ENCODE measurements at places on chromosomes 13 and 19.

GRCh38 chr19:41897181-41897580 is 14.2 kb downstream of the ARHGEF1 start:
- DNase-seq: no peak

DNA sequence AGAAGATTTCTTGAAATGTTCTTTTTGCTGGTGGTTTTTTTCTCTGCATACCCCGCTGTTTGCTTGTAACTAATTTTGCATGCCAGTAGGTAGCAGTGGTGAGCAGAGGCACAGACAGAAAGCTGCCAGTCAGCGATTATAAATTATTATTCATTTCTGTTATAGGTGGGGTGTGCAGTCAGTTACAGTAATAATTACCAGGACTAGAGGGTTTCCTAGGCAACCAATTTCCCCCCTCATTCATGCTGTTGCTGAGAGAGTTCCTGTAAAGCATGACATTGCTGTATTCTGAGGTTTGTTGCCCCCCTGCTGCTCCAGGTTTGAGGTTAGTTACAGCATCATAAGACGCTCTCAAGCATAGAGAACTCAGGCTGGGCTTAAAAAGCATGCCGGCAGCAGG is 104.5 kb downstream of the URI1 start:
- DNase-seq: peak; percentile 45

- DNase-seq: no peak
Observed at GRCh38 chr13:99080131-99080530, 102.3 kb upstream of the DOCK9 start.

GRCh38 chr19:46762245-46762890 is 16.1 kb upstream of the STRN4 start:
- DNase-seq: no peak

DNA sequence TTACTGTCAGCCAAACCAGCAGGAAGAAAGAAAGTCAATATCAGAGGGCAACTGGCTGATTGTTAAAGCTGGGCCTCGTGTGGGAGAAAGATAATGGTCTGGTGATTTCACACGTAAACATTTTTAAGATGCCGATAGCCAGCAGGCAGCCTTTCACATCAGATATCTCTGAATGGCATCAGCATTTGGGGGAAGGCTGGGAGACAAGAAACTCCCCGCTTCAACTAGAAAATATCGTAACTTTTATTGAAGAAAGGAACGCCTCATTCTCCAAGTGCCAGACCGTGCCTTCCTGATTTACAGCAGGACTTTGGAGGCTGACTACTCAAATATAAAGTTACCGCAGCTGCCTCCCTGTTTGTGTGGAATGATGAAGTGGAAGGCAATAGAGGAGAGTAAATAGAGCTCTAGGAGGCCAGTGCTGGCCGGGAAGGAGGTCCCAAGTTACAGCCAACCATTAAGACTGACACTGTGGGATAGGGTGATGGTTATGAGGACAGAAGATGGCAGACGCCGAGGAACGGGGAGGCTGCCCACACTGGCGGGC is 284.3 kb upstream of the MAB21L1 start:
- no peak for DNase-seq

GRCh38 chr19:30309905-30310601 is 62.1 kb upstream of the ZNF536 start:
- DNase-seq: no peak

GRCh38 chr13:51832471-51833152 is 12.4 kb downstream of the TMEM272 start:
- DNase-seq: peak; percentile 62

GRCh38 chr13:46640843-46641242 is 87.9 kb downstream of the LRCH1 start:
- DNase-seq: no peak

- no peak for DNase-seq
Observed at GRCh38 chr19:1863328-1863637, at the start of gene KLF16. KLF16 (minus strand) TSS chr19:1863579; CDS start chr19:1863497, 82 bp downstream.

DNA sequence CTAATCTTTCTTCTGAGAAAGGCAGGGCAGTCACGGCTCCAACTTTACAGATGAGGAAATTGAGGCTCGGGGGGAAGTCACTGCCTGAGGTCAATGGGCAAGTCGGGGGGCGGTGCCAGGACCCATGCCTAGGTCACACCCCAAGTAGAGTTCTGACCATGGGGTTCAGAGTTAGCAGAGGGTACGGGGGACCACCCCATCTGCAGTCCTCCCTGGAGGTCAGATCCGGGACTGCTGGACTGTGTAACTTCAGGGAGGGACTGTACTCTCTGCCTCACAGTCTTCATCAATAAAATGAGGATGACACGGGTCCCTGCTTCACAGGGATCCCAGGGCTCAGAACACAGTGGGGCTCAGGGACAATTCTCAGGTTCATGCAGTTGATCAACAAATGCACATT is 7.7 kb downstream of the SLC5A5 start:
- DNase-seq: no peak

GRCh38 chr19:54473071-54473891 is at the start of gene CDC42EP5:
CDC42EP5 (minus strand) TSS chr19:54473296; CDS start chr19:54465547, 7,749 bp downstream.
- no peak for DNase-seq

GRCh38 chr19:32580353-32580900 is 563 bp upstream of the PDCD5 start:
- no peak for DNase-seq

DNA sequence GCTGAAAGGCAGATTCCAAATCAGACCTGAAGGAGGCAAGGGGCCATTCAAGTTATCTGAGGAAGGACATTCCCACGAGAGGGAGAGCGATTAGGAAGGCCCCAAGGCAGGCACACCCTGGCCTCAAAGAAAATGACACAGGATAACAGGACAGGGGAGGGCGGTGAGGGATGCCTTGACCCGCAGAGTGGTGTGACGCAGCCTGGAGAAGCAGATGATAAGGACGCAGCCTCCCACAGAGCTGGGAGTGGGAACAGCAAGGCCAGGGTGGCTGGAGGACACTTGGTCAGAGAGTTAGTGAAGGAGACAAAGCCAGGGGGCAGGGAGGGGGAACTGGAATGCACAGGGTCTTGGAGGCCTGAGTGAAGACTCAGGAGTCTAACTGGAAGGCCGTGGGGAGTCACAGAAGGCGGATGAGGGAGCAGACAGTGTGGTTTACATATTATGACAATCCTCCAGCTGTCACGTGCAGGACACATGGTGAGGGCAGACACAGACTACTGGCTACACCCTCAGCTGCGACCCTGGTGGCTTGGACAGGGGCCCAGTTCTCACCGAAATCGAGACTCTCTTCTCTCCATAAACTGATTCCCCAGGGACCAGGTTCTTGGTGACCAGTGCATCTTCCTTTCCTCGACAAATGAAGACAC is 5.8 kb upstream of the DYRK1B start:
- DNase-seq: no peak

DNA sequence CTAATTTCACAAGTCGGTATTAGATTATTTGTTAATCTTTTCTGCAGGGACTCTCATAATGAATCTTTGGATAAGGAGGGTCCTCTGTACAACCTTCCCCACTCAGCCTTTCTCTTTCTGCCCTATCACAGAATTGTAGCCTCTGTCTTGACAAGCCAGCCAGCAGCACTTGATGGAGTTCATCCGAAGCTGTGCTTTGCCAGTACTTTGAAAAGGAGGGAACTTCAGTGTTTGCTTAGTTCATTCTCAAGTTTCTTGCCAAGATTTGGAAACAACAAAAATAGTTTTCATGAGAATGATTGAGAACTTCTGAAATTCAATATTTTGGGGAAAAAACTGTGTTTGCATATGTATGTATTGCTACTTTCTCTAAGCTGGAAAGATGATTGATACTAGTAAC is 69.3 kb upstream of the HMGB1 start:
- no peak for DNase-seq

DNA sequence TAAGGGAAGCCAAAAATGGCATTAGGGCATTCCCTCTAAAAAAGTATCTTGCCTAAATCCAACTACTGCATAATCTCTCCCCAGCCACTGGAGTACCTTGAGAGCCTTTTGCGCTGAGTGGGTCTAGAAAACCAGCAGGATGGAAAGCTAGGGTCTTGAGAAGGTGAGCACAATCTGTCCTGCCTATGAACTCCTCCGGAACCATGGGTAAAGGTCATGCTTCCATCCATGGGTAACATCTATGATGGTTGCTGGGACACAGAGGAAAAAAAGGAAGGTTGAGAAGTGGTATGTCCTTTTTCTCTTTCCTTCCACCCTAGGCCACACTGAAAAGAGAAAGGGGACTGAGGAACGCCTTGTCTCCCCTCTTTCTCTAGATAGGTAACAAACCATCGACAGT is 52.4 kb downstream of the ZNF676 start:
- no peak for DNase-seq

- peak; percentile 88 for DNase-seq
Observed at GRCh38 chr19:42420055-42420544, 7.1 kb downstream of the LIPE start.

GRCh38 chr13:27192973-27193372 is 21.4 kb upstream of the USP12 start:
- no peak for DNase-seq

- no peak for DNase-seq
Observed at GRCh38 chr13:99312493-99312883, 5.3 kb upstream of the GPR183 start.

DNA sequence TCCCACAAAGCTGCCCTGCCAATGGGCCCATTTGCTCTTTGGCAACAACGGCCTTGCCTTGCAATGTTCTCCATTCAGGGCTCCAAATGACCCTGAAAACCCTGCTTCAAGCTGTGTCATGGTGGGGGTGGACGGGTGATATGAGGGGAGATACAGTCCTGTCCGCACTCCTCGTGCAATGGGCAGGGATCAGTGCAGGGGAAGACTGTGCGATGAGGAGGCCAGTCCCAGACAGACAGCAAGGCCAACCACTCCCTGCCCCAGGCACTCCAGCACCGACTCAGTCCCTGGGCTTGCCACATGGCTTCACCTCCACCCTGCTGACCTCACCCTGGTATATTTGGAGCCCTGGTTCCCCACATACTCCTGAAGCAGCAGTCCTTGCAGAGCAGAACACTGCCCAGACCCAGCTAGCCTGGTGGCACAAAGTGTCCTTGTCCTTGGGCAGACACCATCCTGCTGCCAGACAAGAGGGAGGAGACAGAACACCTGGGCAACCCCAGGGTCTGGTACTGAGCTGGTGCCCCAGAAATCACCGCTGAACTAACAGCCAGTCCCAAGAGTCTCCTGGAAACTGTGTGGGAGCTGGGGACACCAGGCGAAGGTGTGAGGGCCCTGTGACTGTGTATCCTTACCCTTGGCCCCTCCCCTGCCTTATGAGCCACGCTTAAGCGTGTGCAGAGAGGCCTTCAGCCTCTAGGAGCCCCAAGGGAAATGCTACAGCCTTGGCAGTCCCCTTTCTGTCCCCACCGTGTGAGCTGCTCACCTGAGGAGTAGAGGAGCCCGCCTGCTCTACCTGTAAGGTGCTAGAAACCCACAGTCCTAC is 9.1 kb upstream of the SLC35E1 start:
- DNase-seq: no peak

DNA sequence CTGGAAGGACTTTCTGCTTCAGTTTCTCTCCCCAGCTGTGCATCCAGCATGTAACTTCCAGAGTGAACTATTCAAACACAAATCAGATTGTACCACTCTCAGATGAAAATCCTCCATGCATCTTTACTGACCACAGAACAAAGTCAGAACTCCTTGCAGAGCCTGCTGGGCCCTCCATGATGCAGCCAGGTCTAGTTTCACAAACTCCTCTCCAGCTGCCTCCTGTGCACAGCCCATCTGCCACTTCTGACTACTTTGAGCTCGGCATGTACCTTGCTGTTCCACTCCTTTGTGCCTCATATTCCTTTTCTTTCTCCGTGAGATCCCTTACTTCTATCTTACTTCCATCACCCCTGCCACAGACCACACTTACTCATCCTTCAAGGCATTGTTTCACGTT is 31.4 kb downstream of the NALCN start:
- no peak for DNase-seq

DNA sequence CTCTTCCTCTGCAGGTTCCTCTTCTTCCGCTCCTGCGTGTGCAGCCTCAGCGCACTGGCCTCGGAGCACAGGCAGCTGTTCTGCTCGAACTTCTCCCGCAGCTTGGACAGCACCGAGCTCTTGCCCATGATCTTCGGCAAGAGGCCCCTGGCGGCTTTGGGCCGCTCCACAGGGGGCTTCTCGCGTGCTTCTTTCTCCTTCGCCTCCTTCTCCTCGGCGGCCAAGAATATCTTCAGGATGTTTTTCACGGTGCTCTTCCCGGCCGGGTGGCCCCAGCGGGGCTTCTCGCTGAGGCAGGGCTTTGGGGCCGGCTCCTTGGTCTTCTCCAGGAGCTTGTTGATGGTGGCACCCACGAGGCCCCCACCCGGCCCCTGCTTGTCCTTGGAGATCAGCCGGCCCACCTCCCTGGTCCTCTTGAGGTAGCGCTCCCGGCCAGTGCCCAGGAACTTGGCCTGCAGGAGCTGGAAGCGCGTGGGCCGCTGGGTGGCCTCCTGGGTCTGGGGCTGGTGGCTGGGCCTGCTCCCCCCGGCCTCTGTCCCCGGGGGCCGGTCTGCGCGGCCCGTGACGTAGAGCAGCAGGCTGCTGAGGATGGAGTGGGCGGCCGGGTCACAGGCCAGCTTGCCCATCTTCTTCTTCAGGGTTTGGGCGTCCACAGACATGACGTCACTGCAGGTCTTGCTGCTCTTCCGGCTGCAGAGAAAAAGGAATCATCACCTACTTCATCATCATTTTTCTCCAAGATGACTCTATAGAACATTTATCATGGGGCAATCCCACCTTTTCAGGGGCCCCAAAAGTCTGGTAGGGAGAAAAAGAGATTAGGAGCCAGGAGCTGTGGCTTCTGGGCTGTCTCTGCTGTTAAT is 43.8 kb upstream of the GRTP1 start:
- no peak for DNase-seq

- DNase-seq: no peak
Observed at GRCh38 chr13:25062479-25062878, 33.5 kb upstream of the PABPC3 start.

DNA sequence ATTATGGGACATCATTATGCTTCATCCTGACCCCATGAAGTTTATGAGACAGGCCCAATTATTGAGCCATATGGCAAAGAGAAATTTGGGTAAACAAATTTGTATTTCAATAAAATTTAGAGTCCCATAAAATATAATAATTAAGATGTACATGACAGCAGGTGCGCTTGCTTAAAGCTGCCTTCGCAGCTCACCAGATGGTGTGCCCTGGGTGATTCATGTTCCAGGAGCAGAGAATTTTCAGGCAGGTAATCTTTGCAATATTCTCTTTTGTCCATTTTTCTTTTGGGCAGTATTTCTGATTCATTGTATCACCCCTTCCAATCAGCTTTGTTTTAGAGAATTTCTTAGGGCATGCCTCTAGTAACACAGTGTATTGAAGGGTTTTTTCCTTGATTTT is 39.5 kb upstream of the WASF3 start:
- DNase-seq: no peak

- DNase-seq: no peak
Observed at GRCh38 chr19:54684527-54684926, 21.7 kb downstream of the LILRB4 start.

DNA sequence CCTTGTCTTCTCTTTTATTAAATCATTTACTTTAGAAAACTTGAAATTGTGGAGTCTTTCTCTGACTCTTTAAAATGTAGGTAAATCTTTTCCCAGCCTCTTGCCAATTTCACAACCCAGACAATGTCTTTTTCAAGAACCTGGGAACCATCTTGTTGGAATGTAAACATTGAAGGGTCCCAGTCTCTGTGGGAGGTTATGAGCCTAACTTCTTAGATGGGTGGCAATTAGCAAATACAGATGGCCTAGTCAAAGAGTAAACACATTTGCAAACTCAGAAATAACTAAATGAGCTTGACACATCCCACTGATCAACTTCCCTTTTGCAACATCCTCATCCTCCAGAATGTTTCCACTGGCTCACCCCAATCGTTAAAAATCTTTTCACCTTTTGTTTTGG is 721.0 kb downstream of the PCDH9 start:
- DNase-seq: no peak
